ENCODE measurements at places on chromosomes 11 and 22. TPM values are rescaled to one million over a fixed set of nuclear protein-coding genes. Genes with fewer than 3 reads are reported as not detected.

DNA sequence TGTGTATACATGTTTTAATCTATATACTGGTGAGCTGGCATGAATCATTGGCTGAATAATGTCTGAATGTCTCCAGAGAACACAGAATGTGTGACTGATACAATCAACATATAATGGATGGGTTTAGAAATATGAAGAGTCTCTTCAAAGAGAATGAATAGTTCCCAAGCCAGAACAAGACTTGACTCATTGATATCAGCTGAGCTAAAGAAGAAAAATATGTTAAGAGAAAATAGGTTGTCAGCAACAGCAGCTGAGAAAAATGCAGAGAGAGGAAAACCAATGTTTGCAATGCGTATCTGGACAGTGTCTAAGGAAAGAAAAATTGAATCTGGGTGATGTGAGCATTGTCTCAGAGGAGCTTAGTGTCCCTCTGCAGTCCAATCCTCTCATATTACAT is 1281.8 kb upstream of the TENM4 start:
- DNase-seq: no peak

DNA sequence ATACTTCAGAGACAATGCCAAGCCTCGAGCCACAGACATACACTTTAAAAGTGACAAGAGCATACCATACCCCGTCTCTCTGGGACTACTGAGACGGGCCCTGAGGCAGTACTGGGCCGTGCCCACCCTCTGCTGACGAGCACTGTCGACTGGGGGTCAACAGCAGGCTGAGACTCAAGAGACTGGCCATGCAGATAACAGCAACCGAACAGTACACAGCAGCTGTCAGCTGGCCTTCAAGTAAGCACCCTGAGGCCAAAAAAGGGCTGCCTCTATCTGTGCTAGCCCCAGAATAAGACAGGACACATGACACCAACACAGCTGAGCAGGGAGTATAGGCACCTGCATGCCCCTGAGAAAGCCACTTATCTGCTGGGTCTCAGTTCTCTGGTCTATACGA is 18.9 kb upstream of the TMEM121B start:
- no peak for DNase-seq

DNA sequence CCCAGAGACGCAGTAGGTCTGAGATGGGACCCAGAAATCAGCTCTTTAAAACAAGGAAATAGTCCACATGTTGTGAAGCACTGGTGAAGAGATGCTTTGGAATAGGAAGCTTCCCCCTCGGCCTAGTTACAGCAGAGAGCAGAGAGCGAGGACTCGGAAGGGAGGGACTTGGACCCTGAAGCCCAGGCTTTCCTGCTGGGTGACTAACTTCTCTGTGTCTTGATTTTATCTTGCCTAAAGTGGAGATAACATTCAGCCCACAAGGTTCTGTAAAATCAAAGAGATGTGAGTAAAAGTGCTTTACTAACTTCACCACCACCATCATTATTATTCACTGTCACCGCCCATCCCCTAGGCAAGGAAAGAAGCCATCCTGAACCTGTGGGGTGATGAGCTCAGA is 58.4 kb downstream of the THAP12 start:
- DNase-seq: no peak

The MYO18B gene
- total RNA-seq: not detected

The MFRP gene
- not detected for total RNA-seq

The CYTH4 gene
- total RNA-seq: under 0.01 TPM

The PANX3 gene
- not detected for total RNA-seq
